ENCODE measurements at places on chromosomes 5 and 9.

- DNase-seq: no peak
- H3K4me1 ChIP-seq: peaks cover 12% of the 10 kb centered on the region
- no peak overlapping the region for H3K4me3 ChIP-seq
Measured at GRCh38 chr5:177434437-177434836, 8.0 kb downstream of the GRK6 start.

- H3K27ac ChIP-seq: no peak overlapping the region
- H3K4me1 ChIP-seq: no peaks in the 10 kb centered on the region
- DNase-seq: no peak
- H3K4me3 ChIP-seq: no peak overlapping the region
- no peaks in the 10 kb centered on the region for H3K36me3 ChIP-seq
Measured at GRCh38 chr9:98852961-98853360, 45.5 kb downstream of the GALNT12 start.

DNA sequence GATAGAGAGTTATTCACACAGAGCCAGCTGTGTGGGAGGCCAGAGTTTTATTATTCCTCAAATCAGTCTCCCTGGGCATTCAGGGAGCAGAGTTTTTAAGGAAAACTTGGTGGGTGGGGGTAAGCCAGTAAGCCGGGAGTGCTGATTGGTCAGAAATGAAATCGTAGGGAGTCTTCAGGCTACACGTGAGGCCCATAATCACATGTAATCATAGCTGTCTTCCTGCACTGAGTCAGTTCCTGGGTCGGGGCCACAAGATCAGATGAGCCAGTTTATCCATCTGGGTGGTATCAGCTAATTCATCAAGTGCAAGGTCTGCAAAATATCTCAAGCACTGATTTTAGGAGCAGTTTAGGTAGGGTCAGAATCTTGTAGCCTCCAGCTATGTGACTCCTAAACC is 10.8 kb upstream of the TTC39B start:
- DNase-seq: no peak
- H3K27me3 ChIP-seq: no peaks in the 10 kb centered on the region
- no peaks in the 10 kb centered on the region for H3K36me3 ChIP-seq
- H3K27ac ChIP-seq: no peak overlapping the region
- no peak overlapping the region for H3K4me3 ChIP-seq
- peaks cover 1% of the 10 kb centered on the region for H3K4me1 ChIP-seq

DNA sequence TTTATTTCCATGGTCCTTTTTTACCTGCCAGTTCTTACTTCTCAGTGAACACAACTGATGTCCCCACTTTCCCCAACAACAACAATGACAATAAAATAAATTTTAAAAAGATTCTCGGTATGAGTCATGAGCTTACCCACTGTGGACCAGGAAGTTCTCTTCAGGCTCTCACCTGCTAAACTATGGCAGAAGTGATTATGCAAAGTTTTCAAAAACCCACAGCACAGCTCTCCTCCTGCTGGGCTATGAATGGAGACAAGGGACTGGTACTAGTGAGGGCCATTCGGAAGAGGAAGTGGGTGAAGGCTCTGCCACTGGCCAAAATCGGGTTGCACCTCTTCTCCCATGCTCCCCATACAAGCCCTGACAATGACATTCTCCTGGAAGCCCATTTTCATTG is 429.4 kb downstream of the PIK3R1 start:
- H3K27me3 ChIP-seq: no peaks in the 10 kb centered on the region
- H3K27ac ChIP-seq: no peak overlapping the region
- no peak overlapping the region for H3K4me3 ChIP-seq
- no peaks in the 10 kb centered on the region for H3K36me3 ChIP-seq
- H3K4me1 ChIP-seq: peaks cover 8% of the 10 kb centered on the region

DNA sequence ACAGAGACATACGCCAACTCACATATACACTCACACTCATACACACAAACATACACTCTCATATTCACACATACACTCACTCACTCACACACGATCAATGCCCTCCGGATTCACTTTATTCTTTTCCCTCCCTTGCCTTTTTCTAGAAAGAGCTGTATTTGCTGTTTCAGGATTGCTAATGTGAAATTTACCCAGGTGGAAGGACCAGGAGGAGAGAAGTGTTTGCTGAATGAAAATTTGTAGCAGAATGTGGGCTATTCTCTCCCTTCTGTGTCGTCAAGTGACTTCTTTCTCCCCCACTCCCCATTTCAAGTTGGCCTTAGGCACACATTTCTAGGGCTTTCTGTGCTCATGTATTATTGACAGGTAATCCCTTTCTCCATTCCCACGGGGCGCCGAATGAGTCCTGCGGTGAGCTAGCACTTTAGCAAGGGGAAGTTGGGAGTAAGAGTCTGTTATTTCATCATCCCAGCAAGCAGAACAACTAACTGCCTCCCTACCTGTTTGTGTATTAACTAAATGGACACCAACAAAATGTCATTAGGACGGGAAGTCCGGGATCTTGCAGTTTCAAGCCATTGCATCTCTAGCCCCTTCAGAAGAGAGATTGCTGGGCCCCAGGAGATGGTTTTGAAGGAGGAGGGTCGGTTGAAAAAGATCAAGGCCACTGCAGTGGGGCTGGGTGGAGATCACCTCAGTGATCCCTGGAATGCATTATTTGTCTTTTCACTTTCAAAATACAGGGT is 97.1 kb upstream of the TAF11L2 start:
- H3K27me3 ChIP-seq: no peaks in the 10 kb centered on the region
- no peaks in the 10 kb centered on the region for H3K36me3 ChIP-seq
- no peak for DNase-seq
- H3K4me3 ChIP-seq: no peak overlapping the region

- no peak for DNase-seq
- no peaks in the 10 kb centered on the region for H3K27me3 ChIP-seq
- no peak overlapping the region for H3K27ac ChIP-seq
- no peaks in the 10 kb centered on the region for H3K4me1 ChIP-seq
Measured at GRCh38 chr9:106758911-106759310, 104.1 kb upstream of the ZNF462 start.

DNA sequence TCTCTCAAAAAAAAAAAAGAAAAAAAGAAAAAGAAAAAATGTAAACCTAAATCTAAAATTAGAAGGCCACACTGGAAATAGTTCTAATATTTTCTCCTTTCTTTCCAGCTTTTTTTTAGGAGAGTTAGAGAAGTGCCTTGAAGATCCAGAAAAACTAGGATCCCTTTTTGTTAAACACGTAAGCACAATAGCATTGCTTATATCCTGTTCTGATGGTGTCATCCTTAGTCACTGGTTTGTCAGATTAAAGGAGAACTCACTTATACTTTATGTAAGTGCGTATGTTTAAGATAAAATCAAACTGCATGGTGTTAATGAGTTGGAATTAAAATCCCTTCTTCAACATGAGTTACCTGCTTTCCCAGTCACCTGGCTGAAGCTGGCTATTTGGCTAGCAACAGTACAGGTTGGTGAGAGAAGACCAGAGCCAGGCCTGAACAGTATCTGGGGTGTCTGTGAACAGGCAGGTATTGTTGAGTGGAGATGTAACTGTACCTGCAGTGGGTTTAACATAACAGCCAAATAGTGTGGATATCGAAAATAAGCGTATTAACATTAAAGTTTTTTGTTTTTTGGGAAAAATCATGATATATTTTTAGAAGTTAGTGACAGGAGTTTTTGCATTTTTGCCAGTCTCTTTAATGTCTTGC is 104.7 kb upstream of the OTULINL start:
- H3K36me3 ChIP-seq: peaks cover 88% of the 10 kb centered on the region
- DNase-seq: no peak
- H3K4me1 ChIP-seq: no peaks in the 10 kb centered on the region
- H3K4me3 ChIP-seq: no peak overlapping the region
- H3K27me3 ChIP-seq: no peaks in the 10 kb centered on the region

- H3K36me3 ChIP-seq: no peaks in the 10 kb centered on the region
- no peak overlapping the region for H3K27ac ChIP-seq
- H3K27me3 ChIP-seq: no peaks in the 10 kb centered on the region
- DNase-seq: no peak
- no peaks in the 10 kb centered on the region for H3K4me1 ChIP-seq
Measured at GRCh38 chr5:142034994-142035393, 22.2 kb upstream of the GNPDA1 start.

- no peak for DNase-seq
- no peaks in the 10 kb centered on the region for H3K27me3 ChIP-seq
- H3K4me1 ChIP-seq: no peaks in the 10 kb centered on the region
- no peaks in the 10 kb centered on the region for H3K36me3 ChIP-seq
Measured at GRCh38 chr5:39780347-39780746, 355.6 kb upstream of the DAB2 start.

- H3K27me3 ChIP-seq: peaks cover 22% of the 10 kb centered on the region
- H3K27ac ChIP-seq: no peak within 1 kb of the TSS
- peak within 1 kb of the TSS; percentile 55 for H3K4me3 ChIP-seq
- no peak for DNase-seq
- peaks cover 29% of the 10 kb centered on the region for H3K4me1 ChIP-seq
- no peaks in the 10 kb centered on the region for H3K36me3 ChIP-seq
Measured at GRCh38 chr5:136192526-136193321, at the start of gene SMIM32. Gene SMIM32 (minus strand): TSS chr5:136193162. CDS start chr5:136192524, 638 bp downstream.

- H3K4me3 ChIP-seq: no peak overlapping the region
- no peaks in the 10 kb centered on the region for H3K27me3 ChIP-seq
- DNase-seq: no peak
- peaks cover 5% of the 10 kb centered on the region for H3K4me1 ChIP-seq
Measured at GRCh38 chr9:75487856-75488718, 399.8 kb downstream of the OSTF1 start.

DNA sequence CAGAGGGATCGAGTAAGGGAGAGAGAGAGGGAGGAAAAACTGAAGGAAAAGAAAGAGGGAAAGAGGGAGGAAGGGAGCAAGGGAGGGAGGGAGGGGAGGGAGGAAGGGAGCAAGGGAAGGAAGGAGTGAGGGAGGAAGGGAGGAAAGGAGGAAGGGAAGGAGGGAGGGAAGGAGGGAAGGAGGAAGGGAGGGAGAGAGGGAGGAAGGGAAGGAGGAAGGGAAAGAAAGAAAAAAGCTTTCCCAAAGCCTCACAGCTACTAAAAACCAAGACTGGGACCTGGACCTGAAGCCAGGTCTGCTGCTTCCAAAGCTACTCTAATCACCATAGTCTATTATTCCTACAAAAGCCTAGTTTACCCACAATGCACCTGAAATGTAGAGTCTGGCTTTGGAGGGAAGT is 259.8 kb upstream of the WWC1 start:
- DNase-seq: no peak
- H3K27ac ChIP-seq: no peak overlapping the region
- peaks cover 2% of the 10 kb centered on the region for H3K27me3 ChIP-seq
- H3K4me1 ChIP-seq: no peaks in the 10 kb centered on the region
- no peaks in the 10 kb centered on the region for H3K36me3 ChIP-seq

DNA sequence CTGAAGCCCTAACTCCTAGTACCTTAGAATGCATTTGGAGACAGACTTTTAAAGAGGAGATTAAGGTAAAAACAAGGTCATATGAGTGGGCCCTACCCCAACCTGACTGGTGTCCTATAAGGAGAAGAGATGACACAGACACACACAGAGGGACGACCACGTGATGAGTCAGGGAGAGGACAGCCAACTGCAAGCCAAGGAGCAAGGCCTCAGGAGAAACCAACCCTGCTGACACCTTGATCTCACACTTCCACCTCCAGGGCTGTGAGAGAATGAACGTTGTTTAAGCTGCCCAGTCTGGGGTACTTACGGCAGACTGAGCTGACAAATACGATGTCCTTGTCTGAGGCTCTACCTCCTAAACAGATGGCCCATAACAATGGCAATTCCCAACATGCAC is 93.6 kb downstream of the ROR2 start:
- no peaks in the 10 kb centered on the region for H3K4me1 ChIP-seq
- H3K27ac ChIP-seq: no peak overlapping the region
- no peaks in the 10 kb centered on the region for H3K36me3 ChIP-seq

DNA sequence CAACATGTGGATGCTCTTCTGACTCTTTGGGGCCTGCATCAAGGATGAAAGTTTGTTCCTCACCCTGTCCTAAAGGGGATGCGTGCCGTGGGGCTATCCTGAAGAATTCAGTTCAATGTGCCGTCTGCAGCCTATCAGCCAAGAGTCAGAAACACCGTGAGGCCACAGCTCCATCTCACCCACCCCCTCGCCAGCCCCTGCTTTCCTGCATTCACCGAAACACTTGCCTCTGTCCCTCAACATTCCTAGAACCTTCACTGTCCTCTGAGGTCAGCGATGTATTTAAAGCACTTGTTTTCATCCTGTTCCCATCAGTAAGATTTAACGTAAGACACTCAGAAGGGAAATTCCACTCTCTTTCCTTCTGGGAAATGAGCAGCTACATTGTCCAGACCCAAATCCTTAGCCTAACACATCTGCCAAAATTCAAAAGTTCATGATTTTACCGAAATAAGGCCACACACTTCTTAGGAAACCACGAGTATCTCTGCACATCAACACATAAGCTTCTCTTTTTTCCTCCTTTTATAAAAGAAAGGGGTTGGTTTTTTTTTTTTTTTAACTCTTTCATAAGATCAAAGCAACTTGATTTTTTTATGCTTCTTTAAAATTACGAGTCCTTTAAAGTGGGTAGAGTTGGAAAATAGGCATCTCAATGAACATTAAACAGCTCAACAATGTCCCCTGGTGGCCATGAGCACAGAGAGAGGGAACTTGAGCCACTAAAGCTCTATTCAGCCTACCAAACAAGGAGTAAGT is 100.7 kb downstream of the SUSD1 start:
- no peaks in the 10 kb centered on the region for H3K36me3 ChIP-seq
- H3K4me3 ChIP-seq: no peak overlapping the region
- H3K27ac ChIP-seq: peak overlapping the region; percentile 9
- H3K27me3 ChIP-seq: no peaks in the 10 kb centered on the region
- peak; percentile 62 for DNase-seq
- no peaks in the 10 kb centered on the region for H3K4me1 ChIP-seq

GRCh38 chr5:137073189-137073588 is 425.9 kb downstream of the SPOCK1 start:
- no peaks in the 10 kb centered on the region for H3K4me1 ChIP-seq
- H3K27ac ChIP-seq: peak overlapping the region; percentile 71
- H3K27me3 ChIP-seq: no peaks in the 10 kb centered on the region
- H3K4me3 ChIP-seq: peak overlapping the region; percentile 23
- DNase-seq: no peak

DNA sequence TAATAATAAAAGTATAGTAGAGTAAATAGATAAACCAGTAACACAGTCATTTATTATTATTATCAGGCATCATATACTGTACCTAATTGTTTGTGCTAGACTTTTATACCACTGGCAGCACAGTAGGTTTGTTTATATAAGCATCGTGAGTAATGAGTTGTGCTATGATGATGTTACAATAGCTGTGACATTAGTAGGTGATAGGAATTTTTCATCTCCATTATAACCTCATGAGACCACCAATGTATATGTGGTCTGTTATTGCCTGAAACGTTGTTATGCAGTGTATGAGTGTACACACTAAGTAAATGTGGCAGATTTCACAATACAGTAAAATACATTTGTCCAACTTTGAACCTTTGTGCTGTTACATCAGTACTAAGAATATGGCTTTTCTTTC is 72.7 kb upstream of the SPATA31D4 start:
- H3K27me3 ChIP-seq: peaks cover under 1% of the 10 kb centered on the region
- no peaks in the 10 kb centered on the region for H3K36me3 ChIP-seq
- DNase-seq: no peak
- no peak overlapping the region for H3K4me3 ChIP-seq
- no peaks in the 10 kb centered on the region for H3K4me1 ChIP-seq

- DNase-seq: no peak
- H3K27ac ChIP-seq: no peak overlapping the region
- H3K4me3 ChIP-seq: no peak overlapping the region
- no peaks in the 10 kb centered on the region for H3K27me3 ChIP-seq
- no peaks in the 10 kb centered on the region for H3K36me3 ChIP-seq
Measured at GRCh38 chr5:111201705-111202104, 22.5 kb upstream of the CAMK4 start.

GRCh38 chr5:10719965-10720364 is 41.1 kb downstream of the DAP start:
- H3K4me1 ChIP-seq: peaks cover 4% of the 10 kb centered on the region
- H3K27ac ChIP-seq: no peak overlapping the region
- no peak overlapping the region for H3K4me3 ChIP-seq
- H3K36me3 ChIP-seq: peaks cover 21% of the 10 kb centered on the region
- DNase-seq: no peak

- no peak for DNase-seq
- no peaks in the 10 kb centered on the region for H3K4me1 ChIP-seq
- H3K4me3 ChIP-seq: no peak overlapping the region
- H3K27ac ChIP-seq: no peak overlapping the region
Measured at GRCh38 chr5:10406651-10407050, 35.0 kb upstream of the ROPN1L start.
